ENCODE measurements at places on chromosomes 2 and 18.

GRCh38 chr2:31440764-31441163 is 26.2 kb upstream of the XDH start:
- DNase-seq = no peak

- DNase-seq = no peak
Measured at GRCh38 chr2:45353879-45354278, 257.2 kb downstream of the SRBD1 start.

GRCh38 chr2:153464395-153464794 is 14.2 kb downstream of the RPRM start:
- DNase-seq = no peak

GRCh38 chr2:65291216-65292105 is 63.8 kb downstream of the ACTR2 start:
- DNase-seq = no peak

DNA sequence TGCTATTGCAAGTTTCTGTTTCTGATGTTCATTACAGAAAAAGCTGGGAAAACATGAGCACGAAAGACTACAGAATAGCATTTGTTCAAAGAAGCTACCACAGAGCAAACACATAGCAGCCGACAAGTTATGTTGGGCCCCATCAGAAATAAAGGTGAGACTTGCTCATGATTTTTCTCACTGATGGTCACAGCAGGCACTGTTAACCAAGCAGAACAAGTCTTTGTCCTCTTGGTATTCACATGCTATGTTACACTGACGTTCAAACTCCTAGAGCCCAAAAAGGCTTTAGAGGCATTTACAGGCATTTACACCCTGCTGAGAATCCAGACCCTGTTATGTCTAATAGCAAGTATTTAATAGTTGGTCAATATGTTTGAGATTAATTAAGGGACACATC is 235.0 kb upstream of the HNMT start:
- no peak for DNase-seq

GRCh38 chr2:84257831-84258230 is 201.2 kb downstream of the SUCLG1 start:
- peak; percentile 17 for DNase-seq

DNA sequence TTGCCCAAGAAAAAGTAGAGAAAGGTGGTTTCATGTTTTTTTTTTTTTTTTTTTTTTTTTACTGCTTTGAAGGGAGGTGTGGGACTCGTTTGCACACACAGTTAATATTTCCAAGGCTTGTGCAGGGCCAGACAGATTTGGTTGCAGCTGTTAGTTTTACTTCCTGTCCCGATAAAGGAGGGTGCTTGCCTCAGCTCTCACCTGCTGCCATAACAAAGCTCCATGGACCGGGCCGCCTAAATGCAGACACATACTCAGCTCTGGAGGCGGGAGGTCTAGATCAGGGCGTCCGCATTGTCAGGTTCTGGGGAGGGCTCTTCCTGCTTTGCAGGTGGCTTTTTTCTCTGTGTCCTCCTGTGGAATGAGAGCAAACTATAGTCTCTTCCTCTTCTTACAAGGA is 69.9 kb downstream of the ODC1 start:
- no peak for DNase-seq

GRCh38 chr2:9844036-9844483 is 786 bp downstream of the TAF1B start:
- DNase-seq = no peak

- no peak for DNase-seq
Measured at GRCh38 chr18:43855376-43855775, 578.1 kb upstream of the SYT4 start.
